ENCODE measurements at places on chromosomes 4 and X.

DNA sequence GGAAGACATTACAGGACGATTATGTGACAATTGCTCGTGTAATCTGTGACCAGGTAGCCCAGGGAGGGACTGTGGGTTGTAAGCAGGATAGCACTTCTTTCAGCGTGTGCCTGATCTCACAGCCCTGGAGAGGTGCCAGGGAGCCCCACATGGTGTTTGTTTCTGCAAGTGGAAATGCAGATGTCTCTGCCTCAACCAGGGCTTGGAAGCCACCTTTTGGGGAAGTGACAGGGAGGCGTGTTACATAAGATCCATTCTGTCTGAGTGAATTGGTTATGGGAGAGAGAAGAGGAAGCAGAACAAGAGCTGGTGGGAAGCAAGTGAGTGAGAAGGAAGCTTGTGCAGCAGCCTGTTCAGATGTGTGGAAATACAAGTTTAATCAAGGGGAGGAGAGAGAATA lies 104.5 kb upstream of the GATB start:
- DNase-seq = no peak

DNA sequence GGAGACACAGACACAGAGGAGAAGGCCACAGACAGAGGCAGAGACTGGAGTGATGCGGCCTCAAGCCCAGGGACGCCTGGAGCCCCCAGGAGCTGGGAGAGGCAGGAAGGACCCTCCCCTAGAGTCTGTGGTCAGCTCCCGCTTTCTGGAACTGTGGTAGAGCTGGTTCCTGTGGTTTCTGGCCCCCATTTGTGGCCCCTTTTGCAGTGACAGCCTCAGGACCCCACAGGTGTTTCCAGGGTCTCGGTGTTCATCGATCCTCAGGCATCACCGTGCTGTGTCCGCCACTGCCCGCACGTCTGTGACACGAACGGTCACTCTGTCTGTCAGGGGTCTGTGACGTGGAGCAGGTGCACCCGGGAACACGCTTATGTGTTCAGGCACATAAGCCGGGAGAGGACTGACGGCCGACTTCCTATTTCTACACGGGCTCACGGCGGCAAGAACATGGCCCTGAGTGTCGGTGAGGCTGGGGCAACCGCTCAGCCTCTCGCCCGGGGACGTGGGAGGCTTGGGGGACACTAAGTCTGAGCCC lies 7.9 kb downstream of the GTPBP6 start:
- no peak for DNase-seq

GRCh38 chr4:169335331-169335730 lies 64.6 kb upstream of the SH3RF1 start:
- no peak for DNase-seq

- no peak for DNase-seq
Measured at GRCh38 chrX:25026576-25026975, 10.8 kb upstream of the ARX start.

GRCh38 chr4:105631818-105632400 lies 76.6 kb downstream of the INTS12 start:
- DNase-seq = no peak

DNA sequence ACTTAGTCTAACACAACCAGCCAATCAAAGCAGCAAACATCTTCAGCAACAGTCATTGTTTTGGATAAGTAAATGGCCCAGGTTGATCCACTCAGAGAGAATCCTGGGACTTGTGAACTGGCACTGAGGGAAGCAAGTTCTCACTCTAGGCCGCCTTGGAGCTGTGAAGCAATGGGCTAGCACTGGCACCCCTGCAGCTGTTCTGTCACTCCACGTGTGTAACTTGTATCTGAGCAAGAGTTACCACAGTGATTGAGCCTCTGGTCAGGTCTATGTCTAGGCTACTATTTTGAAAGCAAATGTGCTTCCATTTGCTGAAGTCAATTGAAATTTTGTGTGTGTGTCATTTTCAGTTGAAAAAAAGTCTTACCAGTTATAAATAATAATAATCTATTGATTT lies 57.2 kb upstream of the HS3ST1 start:
- no peak for DNase-seq

DNA sequence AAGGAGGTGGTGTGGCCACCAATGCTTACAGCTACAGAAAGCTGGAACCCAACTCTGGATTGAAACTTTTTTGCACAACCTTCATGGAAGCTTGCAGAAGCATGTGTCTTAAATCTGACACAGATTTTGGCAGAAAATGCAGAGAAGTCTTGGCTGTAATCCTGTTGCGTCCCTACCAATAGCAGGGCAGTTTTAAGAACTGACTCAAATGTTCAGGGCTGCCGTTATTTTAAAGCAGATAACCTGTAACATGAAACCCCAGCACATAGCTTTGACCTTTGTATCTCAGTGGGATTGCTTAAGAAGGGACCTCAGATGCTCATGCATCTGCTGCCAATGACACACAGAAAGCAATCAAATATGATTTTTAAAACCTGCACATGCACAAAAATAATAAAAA lies at the start of gene VEGFD:
Gene VEGFD (minus strand): TSS at position 110 of the 400 bp plus-strand sequence. CDS start 467 bp downstream, outside the sequence.
- DNase-seq = no peak
